ENCODE measurements at places on chromosomes 7 and 10.

GRCh38 chr10:47049906-47050305 is 138.7 kb downstream of the PTPN20 start:
- no peak for DNase-seq

DNA sequence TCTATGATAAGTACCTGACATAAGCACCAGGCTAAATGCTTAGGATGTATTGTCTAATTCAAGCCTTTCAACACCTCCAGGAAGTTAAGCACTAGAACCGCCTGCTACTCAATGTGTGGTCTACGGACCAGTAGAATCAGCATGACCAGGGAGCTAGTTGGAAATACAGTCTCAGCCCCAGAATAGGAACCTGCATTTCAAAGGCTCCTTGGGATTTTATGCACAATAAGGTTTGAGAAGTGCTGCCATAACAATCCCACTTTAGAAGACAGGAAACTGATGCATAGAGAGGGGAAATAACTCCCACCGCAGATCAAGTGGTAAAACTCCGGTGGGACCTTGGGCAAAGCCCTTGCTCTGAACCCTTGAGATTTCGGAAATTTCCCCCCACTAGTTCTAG is 8.8 kb upstream of the DUSP5 start:
- peak; percentile 69 for DNase-seq

DNA sequence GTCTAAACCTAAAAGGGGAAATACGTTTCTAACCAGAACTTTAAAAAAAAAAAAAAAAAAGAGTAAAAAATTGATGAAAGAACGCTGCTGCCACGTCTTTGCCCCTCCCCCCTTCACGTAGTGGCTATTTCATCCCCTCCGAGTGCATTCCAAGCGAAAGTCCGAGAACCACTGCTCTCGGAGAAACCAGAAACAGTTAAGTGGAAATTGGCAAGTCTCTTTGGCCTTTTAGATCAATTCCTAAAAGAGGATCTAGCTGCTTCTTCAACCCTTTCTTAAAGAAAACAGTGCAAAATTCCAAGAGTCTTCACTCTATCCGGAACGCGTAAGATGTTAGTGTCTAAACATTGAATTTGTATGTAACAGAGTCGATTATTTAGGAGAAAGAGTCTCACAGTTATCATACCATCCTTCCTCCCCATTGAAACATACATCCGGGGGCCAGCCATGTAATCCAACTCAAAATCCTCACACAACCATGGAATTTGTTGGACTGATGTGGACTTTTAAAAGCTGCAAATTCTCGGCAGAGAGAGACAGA is 1.1 kb downstream of the P4HA1 start:
- DNase-seq = peak; percentile 74

GRCh38 chr7:133863362-133864061 is 263.6 kb upstream of the LRGUK start:
- DNase-seq = no peak

- no peak for DNase-seq
Observed at GRCh38 chr7:50207686-50208255, 96.7 kb upstream of the IKZF1 start.

GRCh38 chr10:52322936-52323335 is 8.9 kb downstream of the DKK1 start:
- no peak for DNase-seq

GRCh38 chr7:94382746-94383145 is 11.9 kb upstream of the COL1A2 start:
- no peak for DNase-seq

GRCh38 chr10:69007260-69007659 is 18.7 kb downstream of the KIFBP start:
- no peak for DNase-seq

GRCh38 chr7:4631380-4632179 is 50.5 kb upstream of the FOXK1 start:
- no peak for DNase-seq

DNA sequence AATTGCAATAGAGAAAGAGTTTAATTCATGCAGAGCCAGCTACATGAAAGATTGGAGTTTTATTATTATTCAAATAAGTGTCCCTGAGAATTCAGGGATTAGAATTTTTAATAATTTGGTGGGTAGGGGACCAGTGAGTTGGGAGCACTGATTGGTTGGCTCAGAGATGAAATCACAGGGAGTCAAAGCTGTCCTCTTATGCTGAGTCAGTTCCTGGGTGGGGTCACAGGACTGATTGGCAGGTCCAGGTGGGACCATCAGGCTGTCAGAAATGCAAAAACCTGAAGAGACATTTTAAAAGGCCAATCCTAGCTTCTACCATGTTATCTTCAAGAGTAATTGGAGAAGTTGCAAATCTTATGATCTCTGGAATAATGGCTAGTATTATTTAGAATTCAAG is 56.0 kb upstream of the KAT6B start:
- DNase-seq = no peak

- no peak for DNase-seq
Observed at GRCh38 chr10:63719226-63719856, 198.1 kb downstream of the REEP3 start.

GRCh38 chr7:29988424-29989256 is 961 bp downstream of the SCRN1 start:
- no peak for DNase-seq

GRCh38 chr7:156234666-156235494 is 405.7 kb upstream of the RNF32 start:
- no peak for DNase-seq

GRCh38 chr7:92306153-92306552 is 60.4 kb downstream of the ANKIB1 start:
- DNase-seq = no peak

DNA sequence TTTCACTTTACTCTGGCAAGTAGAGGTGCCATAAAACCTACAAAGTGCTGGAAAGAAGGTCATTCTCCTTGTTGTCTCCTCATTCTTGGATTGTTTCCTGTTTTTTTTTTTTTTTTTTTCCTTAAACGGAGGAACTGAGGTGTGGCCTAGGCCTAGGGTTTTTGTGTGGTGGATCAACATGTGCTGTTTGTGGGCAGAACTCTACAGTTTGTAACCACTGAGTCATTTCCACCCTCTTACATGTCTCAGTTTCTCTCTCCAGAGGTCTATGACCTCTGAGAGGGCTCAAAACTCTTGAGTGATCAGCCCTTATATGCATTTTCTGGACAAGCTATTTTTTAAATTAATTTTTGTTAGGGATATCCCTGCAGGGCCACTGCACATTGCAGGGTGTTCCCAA is 296.0 kb downstream of the PPP1R3A start:
- DNase-seq = no peak

DNA sequence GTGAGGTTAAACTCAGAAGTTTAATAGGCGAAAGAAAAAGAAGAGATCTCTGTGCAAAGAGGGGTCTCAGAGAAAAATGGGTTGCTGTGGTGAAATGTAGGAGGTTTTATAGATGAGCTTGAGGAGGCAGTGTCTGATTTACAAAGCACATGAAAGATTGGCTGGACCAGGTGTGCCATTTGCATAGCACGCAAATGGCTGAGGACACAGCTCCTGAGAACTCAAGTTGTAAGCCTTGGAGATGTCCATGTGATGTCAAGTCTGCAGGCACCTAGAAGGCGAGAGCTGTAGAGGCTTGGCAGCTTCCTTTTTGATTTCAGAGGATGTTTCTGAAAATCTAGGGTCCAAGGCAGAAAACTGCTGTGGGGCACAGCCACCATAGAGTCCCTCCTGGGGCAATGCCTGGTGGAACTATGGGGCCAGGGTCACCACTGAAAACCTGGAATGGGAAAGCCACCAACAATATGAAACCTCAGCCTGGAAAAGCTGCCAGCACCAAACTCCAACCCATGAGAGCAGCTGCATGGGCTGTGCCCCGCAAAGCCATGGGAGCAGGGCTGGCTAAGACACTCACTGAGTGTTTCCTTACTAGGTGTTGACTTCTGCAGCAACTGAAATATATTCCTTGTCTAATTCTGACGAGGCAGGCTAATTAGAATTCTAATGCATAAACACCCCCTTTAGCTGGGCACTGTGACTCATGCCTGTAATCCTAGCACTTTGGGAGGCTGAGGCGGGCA is 96.9 kb upstream of the TNS3 start:
- DNase-seq = no peak

DNA sequence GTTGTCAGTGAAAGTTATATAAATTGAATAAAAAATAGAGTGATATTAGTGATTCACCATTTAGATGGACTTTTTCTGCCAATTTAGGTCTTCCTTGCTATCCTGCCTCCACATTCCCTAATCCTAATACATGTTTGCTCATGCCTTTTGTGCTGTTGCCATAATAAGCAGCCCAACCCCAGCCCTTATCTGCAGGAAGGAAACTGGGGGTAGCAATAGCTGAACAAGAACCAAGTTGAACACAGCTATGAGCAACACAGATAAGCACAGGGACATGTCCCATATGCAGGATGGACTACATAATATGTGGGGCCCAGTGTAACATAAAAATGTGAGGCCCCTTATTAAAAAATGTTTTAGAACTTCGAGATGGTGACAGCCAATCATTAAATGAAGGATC is 91.2 kb upstream of the AHR start:
- peak; percentile 4 for DNase-seq

- DNase-seq = no peak
Observed at GRCh38 chr7:38584443-38585210, 46.5 kb downstream of the AMPH start.

DNA sequence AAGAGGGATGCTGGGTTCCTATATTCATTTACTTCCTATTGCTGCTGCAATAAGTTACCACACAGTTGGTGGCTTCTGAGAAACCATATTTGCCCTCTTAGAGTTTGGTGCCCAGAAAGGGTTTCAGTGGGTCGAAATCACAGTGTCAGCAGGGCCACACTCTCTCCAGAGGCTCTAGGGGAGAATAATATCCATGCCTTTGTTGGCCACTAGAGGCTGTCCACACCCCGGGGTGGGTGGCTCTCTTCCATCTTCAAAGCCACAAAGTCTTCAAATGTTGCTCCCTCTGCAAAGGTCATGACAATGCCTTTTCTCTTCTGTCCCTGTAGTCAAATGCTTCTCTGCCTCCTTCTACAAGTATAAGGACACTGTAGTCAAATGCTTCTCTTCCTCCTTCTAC is 989.4 kb downstream of the CCSER2 start:
- no peak for DNase-seq

- DNase-seq = no peak
Observed at GRCh38 chr7:32257621-32258020, 187.4 kb upstream of the PDE1C start.

DNA sequence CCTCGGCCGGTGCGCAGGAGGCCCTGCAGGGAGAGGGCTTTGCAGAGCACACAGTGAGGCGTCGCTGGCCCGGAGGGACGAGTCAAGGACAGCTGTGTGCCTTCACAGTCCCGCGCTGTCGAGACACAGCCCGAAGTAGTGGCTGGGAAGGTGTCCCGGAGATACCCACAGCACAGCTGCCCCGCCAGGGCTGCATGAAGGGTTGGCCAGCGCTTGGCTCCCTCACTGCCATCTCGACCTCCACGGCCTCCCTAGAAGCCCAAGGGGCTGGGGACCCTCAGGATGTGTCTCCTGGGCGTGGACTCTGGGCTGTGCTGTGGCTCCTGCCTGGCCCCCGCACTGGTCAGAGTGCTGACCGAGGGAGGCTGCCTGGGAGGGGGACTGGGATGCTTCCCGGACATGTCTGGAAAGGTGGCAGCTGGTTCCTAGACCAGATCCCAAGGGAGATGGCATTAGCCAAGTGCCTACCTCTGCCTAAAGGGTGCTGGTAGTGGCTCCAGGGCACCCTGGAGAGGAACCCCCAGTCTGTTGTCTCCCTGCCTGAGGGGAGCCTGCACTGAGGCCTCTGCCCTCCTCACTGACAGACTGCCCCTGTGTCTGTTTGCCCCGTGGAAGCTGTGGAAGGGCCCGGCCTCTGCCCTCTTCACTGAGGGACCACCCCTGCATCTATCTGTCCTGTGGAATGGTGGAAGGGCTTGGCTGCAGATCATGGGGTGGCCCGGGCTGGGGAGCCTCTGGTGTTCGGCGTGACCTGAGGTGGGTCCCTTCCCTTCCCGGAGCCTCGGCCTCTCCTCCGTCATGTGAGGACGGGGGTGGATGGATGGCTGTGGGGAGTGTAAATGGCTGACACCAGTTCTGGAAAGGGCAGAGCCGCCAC is 5.8 kb downstream of the ELFN1 start:
- DNase-seq = no peak

DNA sequence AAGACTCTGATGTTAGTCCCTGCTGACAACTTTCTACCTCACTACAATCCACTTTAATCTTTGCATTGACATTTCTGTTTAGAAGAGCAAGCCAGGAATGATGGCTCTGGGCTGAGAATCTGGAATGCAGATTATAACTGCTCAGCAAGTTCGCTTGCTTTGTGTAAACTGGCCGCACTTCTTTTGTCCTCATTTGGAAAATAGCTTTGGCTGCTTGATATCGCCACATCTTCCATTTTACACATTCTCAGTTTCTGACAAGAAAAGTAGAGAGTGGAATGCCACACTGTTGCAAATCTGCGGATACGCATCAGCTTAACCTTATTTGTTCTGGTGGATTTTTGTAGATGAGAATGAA is 429.8 kb downstream of the KCNMA1 start:
- DNase-seq = no peak

DNA sequence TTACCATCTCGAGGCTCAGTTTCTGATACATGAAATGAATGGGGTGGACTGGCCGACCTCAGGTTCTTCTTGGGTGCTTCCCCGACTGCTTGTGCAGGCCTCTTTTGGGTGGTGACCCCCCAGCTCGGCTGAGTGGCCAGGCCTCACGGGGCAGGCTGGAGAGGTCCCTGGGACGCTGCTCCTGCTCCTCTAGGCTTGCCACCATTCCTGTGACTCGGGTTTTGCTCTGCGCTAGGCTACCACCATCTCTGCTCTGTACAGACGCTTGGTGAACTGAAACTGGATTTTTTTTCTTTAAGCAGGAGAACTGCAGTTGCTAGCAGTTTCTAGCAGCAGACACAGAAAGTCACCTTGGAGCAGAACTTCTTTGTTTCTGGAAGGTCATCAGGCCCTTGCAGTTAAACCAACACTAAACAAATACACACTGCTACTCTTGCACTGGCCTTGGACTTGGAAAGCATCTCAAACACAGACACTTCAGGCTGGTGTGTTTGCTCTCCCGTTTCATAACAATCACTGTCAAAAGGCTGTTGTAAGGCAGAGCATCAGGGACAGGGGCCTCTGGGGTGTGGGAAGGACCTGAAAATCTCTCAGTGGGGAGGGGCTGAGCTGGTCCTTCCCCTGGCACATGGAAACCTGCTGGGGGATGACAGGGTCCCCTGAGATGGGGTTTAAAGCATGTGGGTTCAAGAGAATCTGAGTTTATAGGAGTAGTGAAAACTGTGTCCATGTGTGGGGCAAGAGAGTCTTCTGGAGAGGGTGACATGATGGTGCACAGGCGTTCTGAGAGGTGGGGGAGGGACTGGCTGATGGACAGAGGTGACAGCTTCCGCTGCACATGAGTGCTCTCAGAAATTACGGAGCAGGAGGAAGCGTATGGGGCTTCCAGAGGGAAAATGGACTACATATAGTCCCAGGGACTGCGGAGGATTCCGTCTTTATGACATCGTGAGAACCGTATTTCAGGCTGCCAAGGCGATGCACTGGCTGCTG is 35.0 kb upstream of the GIMAP8 start:
- DNase-seq = no peak

GRCh38 chr10:126598009-126598408 is 72.5 kb downstream of the C10orf90 start:
- DNase-seq = peak; percentile 62

- DNase-seq = no peak
Observed at GRCh38 chr10:95537542-95537927, 23.6 kb downstream of the SORBS1 start.

GRCh38 chr10:77594471-77594783 is 43.2 kb downstream of the KCNMA1 start:
- peak; percentile 66 for DNase-seq

All from Kasumi-1 (cell line).